ENCODE measurements at places on chromosomes 7 and 10.

DNA sequence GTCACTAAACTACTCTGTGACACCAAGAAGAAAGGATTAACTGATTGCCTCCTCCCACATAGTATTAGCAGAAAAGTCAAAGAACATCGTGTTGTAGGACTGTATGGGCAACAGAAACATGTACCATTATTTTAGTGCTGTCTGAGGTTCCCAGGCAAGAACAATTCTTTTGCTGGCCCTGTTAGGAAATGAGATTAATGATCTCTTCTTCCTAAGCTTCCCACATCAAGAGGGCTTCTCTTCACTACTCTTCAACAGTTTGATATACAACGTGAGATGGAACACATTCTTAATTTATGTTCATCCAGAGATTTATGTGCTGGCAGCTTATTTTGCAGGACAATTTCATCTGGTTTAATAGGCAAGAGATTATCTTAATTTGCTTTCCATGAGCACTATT is 219.6 kb downstream of the DOCK4 start:
- DNase-seq = no peak

GRCh38 chr10:124125305-124126116 is 32.1 kb upstream of the CHST15 start:
- DNase-seq = no peak

DNA sequence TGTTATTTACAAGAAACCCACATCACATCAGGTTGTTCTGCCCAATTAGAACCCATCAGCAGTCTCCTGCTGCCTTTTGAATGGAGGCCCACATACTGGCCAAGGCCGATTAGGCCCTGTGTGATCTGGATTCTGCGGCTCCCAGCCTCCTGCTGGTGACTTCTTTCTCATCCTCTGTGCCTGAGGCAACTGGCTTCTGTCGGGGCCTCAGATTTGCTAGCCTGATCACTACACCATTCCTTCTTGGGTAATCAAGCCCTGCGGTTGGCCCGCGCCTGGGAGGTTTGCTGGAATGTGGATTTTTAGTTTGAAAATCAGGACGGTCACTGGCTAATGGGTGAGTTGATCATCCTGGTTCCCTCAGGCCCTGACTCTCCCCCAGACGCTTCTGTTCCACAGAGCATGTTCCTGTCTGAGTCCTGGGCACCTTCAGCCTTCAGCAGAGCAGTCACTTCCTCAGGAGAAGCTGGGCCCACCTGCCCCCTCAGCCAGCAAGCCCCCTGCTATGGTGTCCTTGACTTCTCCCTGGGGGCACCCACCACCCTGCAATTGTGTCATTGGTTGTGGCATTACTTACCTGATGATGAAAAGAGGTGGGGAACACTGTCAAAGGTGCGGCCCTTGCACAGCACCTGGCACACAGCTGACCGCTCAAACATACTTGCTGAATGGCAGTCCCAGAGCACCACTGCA is 207.6 kb downstream of the PHTF2 start:
- no peak for DNase-seq

GRCh38 chr7:139713526-139714162 is 64.2 kb downstream of the HIPK2 start:
- no peak for DNase-seq

DNA sequence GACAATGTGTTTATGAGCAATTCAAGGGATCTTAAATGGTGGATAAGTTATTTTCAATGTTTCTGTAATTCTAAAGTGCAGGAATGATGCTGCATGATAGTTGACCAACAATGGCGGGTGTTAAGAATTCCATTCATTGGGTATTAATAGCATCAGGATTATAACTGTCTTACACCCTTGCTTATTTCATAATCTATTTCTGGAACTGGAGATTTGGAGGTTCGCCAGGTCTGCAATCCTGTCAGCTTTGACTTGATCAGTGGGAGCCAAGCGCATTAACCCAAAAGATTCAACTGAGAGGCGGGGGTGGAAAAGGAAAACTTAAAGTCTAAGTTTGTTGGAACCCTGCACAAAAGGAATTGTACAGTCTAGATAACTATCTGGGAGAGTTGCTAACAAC is 114.9 kb upstream of the ZEB1 start:
- DNase-seq = no peak

GRCh38 chr7:33354201-33354600 is 224.8 kb downstream of the BBS9 start:
- DNase-seq = no peak

- no peak for DNase-seq
Measured at GRCh38 chr7:128039544-128039953, 8.3 kb upstream of the LRRC4 start.

GRCh38 chr7:90430614-90431460 is 27.6 kb downstream of the CLDN12 start:
- DNase-seq = no peak

- DNase-seq = no peak
Measured at GRCh38 chr10:115417585-115418265, 324.6 kb downstream of the ATRNL1 start.

- DNase-seq = no peak
Measured at GRCh38 chr10:122774231-122774630, 71.4 kb downstream of the CUZD1 start.

GRCh38 chr7:99631295-99632109 is 14.8 kb downstream of the ZSCAN25 start:
- no peak for DNase-seq

DNA sequence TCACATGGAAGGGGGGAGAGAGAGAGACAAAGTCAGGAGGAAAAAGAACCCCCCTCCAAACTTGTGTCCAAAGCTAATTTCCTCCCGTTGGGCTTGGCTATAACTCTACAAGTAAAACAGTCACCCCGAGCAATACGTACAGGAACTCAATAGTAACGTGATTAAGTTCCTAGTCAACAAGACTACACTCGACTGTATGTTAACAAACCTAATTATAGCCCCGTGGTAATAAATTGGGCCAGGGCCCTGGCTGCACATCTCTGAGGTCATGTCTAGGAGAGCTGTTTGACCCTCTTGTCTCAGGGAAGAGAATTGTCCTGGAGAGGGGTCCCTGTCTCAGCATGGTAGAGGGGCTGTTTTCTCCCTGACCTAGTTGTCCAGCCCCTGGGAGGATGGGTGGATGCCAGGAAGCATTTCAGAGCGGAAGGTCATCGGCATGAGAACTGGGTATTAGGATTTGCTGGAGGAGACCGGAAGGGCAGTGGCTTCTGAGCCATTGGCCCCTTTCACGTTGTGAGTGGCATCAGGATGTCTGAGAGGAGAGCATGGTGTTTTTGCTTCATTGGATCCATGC is 60.2 kb upstream of the COMTD1 start:
- no peak for DNase-seq

DNA sequence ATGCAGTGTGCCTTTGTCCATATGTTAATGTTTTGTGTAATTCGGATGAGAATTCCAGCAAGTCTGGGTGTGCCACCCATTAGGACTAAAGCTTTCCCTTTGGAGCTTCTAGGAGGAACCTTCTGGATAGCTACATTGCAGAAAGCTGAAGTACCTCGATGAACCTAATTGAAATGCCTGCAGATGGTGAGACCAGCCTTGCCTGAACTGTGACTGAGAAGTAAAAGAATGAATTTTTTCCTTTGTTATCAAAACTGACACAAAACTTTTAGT is 31.1 kb upstream of the FBXW4 start:
- no peak for DNase-seq

GRCh38 chr7:132654150-132654549 is 77.9 kb upstream of the PLXNA4 start:
- no peak for DNase-seq

DNA sequence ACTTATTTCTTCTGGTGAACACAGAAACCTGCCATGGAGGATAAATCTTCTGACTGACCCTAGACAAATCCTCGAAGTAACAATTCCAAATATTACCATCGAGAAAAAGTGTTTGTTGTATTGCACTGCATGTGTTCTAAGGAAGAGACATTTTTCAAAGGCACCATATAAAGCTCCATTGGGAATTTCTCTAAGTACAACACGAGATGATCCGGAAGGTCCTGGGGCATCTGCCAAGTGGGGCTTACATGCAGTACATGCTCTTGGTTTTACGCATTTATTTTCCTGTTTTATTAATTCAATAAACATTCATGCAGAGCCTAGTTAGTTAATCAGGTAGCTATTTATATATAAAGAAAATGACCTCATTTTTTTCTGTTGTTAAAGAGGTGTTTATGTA is 692.0 kb upstream of the IGFBP3 start:
- no peak for DNase-seq

DNA sequence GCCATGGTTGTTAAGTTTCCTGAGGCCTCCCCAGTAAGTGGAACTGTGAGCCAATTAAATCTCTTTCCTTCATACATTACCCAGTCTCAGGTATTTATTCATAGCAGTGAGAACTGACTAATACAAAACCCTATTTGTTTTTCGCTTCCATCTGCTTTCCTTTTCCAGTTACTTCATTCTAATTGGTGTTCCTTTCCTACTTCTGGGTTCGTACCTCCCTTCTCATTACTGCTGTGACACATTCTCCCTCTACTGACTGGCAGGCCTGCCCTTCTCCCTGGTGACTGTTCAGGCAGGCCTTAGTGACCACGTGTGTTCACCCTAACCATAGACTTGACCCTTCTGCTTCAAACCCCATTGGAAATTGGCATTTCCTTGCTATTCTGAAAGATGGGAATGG is 37.7 kb downstream of the MTURN start:
- DNase-seq = no peak

- DNase-seq = no peak
Measured at GRCh38 chr10:122182308-122182707, 88.8 kb upstream of the BTBD16 start.

DNA sequence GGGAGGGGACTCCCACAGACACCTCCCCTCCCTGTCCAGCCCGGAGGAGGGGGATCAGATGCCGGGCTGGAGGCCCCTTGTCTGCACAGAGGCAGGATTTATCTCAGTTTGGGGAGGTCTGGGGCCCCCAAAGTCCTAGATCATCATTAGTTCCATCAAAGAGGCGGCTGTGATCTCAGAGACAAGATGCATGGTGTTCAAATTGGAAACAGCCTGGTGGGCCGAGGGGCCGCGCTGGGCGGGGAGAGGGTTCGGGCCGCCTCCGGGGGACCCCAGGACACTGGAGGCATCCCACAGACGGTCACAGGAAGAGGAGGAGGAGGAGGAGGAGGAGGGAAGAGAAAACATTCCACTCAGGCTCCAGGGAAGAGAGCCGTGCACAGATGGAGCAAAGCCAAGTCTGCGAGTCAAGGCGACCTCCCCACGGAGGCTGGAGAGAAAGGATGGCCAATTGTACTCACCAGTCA is 69.5 kb upstream of the CUX1 start:
- no peak for DNase-seq

DNA sequence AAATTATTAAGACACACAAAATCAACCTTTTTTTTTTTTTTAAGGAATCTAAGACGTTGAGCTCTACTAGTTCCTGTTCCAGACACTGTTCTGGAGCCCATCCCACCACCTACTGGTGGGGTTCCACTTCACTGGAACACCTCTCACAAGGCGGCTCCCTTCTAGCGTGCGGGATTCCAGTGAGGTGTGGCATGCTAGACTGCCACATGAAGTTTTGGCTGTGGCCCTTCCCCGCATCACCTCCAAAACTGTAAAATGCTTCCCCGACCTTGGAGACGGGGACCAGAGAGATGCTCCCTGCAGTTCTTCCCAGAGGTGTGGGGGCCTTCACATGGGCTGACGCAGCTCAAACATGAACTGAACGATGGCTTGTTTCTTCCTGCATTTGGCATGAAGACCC is 12.6 kb downstream of the FAM53B start:
- no peak for DNase-seq

- DNase-seq = no peak
Measured at GRCh38 chr7:71695186-71695585, 563.2 kb downstream of the GALNT17 start.

- no peak for DNase-seq
Measured at GRCh38 chr7:119694506-119694905, 578.5 kb upstream of the KCND2 start.

DNA sequence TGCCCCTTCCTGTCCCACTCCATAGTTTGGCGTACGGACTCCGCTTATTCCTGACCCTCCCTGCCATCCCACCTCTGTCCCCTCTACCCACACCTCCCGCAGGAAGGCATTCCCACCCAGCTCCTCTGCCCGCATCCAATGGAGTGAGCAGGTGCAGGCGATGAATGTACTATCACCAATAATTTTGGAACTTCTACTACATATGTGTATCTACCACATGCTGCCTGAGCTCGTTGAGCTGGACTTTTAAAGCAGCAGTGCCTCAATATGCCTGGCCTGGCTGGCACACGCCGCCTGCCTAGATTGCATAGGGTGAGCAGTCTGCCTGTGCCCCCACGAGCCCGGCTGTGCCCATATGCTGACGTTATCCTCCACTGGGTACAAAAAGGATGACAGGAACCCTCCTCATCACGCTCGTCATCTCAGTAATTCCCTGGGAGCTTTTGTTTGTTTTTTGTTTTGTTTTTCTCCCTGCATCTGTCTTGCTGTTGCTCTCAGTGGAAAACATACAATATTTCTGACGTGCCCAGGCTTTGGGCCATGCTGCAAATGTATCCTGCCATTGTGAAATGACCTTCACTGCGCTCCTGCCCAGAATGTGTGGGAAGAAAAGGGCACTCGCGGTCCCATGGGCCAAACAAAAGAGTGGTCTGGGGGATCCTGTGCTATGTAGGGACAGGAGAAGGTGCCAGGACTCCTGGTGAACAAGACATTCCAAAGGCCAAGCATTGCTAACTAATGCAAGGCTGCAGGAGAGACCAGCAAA is 302.8 kb downstream of the PTPRN2 start:
- no peak for DNase-seq

DNA sequence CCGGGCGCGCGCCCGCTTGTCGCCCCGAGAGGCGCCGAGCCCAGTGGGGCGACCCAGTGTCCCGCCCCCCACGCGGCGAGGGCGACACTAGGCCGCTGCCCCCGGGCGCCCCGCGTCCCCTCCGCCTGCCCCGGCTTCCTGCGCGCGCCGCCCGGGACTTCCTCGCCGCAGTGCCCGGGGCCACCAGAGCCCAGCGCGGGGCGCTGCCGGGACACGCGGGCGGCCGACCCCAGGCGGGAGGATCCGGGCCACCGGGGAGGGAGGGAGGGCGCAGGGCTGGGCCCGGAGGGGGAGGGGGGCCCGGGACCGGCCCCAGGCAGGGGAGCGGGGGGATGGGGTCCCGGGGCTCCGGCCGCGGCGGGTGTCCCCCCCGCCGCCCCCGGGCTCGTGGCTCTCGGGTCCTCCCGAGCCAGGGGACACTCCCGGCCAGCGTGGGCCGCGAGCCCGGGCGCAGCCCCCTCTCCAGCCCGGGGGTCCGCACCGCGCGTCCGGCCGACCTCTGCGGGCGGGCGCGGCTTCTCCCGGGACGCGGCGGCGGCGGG is 435 bp upstream of the PWWP2B start:
- peak; percentile 55 for DNase-seq

DNA sequence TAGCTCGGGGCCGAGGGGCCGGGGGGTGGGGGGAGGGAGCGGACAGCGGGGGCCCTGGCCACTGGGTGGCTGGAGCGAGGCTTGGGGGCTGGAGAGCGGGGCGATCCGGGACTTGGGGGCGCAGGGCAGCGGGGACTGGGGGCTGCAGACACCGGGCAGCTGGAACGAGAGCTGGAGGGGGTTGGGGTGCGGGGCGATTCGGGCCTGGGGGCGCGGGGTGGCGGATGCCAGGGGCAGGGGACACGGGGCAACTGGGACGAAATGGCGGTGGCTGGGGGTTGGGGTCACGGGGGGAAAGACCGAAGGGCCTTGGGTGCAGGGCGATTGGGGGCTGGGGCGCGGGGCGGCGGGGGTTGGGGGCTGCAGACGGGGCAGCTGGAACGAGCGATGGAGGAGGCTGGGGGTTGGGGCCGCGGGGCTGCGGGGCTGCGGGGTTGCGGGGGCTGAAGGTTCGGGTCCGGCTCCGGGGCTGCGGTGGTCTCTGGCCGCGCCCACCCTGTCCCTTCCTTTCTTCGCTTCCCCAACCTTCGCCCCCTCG is 590 bp downstream of the COL26A1 start:
- DNase-seq = no peak
